ENCODE measurements at places on chromosomes 7 and 10.

DNA sequence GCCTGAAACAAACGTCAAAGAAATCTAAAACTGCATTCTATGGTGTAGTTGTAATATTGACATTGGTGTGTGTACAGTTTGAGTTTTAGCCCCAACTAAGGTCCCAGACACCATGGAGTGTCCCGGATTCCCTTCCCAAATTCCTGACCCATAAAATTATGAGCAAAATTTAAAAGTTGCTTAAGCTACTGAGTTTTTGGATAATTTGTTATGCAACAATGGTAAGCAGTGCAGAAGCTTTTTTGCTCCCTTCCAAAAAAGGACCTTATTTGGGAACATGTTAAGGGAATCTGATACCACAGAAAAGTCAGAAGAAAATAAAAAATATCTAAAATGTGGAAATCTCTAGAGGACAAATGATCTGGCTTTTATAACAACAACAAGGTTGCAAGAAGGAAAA is 63.3 kb upstream of the KMT2E start:
- DNase-seq, result no peak

DNA sequence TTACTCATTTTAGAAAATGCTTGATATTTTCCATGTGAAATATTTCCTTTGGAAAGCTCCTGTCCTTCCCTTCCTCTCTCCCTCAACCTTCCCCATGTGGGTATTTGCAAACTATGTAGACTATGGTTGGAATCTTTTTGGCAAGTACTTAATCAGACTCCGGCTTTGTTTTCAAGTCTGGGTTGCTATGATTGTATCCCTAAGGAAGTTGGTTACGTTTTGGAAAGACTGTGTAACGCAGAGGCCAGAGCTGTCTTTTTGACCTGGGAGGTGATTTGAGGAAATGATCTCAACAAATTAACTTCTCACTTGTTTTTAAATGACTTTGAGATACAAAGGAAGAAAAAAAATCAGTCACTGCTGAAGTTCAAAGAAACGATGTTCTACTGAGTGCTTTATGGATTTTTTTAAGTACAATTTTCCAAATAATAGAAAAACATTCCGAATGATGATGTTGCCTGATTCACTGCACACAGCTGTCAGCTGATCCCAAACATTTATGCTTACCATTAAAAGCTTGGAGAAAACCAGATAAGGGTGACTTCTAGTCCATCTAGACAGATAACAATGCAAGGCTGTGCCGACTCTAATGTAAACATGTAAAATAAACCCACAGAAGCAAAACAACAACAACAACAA is 145.5 kb upstream of the CELF2 start:
- DNase-seq, result peak; percentile 93

GRCh38 chr10:24465891-24466818 is 257.2 kb downstream of the KIAA1217 start:
- DNase-seq, result peak; percentile 96

GRCh38 chr10:70622981-70623844 is 20.7 kb upstream of the PRF1 start:
- peak; percentile 10 for DNase-seq

DNA sequence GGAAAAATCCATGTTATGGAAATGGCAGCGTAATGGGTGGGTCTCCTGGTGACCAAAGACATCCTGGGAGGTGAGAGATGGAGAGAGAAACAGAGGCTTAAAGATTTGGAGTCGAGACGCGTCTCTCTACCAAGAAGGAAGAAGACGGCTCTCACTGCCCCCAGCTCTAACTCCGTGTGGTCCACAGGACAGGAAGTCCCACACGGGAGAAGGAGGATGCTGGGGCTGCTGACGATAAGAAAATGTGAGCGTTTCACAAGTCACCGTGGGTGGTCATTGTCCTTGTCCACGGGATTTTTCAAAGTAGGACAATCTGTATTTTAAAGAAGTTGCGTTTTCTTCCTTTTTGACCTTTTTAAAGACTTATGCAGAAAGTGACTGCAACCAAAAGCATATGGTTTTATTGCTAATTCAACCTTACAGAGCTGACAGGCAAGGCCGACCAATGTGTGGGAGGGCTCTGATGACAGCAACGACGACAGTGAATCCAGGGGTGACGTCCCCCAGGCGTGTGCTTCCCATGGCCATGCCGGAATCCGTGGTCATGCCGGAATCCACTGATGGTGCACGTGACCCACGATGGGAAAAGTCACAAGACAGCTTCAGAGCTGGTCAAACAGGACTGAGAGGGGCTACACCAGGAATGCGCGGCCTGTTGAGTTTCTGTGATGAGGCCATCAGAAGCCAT is 341.2 kb downstream of the PTPRN2 start:
- DNase-seq, result no peak

GRCh38 chr10:105950410-105950809 is 1214.1 kb downstream of the SORCS1 start:
- DNase-seq, result peak; percentile 69

GRCh38 chr10:84588971-84589370 is 260.6 kb downstream of the CCSER2 start:
- no peak for DNase-seq

DNA sequence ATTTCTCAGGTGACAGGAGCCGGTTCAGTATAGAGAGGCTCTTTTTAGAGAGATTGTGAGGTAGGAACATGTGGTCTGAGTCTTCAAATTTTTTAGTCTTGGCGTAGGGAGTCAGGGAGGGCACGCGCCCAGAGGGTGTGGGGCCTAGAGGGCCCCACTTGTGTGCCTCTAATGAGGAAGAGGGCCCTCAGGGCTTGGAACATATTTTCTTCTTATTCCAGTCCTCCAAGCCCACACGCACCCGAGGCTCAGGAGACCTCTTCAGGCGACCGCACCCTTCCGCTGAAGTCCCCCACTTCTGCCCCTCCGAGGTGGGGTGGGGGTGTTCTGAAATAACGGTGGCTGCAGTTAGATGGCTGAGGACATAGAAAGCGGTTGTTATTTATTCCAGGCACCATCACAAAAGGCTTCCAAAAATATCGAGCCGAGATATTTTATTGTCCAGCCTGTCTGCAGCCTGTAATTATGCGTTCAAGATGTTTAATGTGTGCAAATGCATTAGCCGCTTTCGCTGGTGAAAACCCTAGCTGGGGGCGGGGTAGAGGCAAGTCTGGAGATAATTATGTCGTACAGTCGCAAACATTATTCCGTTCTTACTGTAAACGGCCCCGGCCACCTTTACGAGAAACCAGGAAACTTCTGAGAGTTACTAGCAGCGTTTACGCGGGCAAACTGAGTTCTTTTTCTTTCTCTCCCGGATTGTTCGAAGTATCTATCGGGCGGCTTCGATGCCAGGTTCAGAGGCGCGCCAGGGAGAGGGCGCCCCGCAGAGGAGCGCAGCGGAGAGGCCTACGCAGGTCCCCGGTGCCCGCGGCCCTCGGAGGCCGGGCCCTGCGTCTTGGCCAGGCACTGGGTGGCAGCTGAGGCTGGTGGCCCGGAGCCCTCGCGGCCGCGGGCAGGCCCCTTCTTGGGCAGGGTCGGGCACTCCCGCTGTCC is 12.9 kb upstream of the HOXA13 start:
- no peak for DNase-seq

DNA sequence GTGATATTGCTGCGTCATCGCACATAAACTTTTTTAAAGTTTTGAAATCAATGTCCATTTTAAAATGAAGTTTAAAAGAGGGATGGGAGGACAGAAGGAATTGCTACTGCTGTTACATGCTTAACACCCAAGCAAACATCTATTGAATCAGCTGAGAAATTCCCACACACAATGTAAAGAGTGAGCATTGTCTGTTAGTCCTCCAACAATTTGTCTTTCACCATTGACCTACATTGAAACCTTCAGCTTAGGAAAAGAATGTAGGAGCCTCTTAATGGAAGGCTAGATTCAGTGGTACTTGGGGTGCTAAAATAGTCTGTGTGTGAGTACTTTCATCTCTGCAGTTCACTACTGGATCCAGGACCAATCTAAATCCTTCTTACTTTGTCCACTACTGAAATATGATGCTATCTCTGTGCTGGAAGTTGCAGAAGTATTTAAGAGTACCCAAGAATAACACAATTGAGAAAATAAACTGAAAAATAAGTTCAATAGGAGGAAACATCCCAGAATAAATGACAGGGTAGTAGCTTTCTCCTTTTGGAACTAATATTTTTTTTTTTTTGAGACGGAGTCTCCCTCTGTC is 23.8 kb upstream of the FBXW4 start:
- DNase-seq, result no peak

DNA sequence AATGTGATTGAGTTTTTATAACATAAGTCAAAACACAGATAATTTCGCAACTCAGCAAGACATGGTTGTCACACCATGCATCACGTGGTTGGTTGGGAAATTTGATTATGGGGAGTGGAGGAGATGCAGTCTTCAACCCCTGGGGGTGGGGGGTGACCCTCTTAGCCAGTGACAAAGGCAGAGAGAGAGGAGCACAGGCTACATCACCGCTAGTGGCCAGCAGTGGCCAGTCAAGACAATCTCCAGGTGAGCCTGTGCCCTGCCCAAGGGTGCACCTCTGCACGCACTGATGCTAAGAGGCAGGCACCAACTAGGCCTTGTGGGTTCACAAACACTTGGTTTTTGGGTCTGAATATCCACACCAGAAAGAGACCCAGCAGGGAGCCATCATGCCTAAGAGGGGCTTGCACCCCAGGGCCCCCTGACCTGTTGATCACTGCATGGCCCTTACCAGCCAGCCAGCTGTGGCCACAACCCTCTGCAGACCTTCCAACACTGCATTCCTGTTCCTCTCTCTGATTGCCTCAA is 244.4 kb downstream of the FANK1 start:
- DNase-seq, result no peak

DNA sequence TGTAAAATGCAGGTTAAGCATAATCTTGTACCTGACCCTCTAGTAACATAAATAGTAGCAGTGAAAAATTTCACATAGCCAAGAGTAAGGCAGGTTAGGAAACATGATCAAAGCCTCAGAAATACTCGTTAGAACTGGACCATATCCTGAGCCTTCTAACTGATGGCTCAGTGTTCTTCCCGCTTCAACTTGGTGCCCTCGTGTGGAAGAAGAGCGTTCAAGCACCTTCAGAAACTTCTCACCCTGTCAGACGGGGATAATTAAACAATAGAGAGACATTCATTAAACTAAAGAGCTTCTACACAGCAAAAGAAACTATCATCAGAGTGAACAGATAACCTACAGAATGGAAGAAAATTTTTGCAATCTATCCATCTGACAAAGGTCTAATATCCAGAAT is 124.5 kb downstream of the MYOF start:
- peak; percentile 67 for DNase-seq

DNA sequence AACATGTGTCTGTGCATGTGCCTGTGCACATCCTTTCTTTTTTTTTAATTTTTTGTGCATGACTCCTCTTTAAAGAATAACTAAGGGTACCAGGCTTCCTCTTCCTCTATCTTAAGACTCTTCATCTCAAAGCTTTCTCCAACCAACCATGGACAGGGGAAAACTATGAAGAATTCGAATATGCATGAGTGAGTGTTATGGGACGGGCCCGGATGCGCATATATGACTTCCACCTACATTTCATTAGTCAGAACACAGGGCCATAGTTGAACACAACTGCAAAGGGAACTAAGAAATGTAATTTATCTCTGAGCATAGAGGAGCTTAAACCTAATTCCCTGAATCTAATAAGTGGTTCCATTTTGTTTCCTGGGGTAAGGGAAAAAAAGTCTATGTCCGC is 270.3 kb upstream of the SORCS1 start:
- DNase-seq, result no peak

DNA sequence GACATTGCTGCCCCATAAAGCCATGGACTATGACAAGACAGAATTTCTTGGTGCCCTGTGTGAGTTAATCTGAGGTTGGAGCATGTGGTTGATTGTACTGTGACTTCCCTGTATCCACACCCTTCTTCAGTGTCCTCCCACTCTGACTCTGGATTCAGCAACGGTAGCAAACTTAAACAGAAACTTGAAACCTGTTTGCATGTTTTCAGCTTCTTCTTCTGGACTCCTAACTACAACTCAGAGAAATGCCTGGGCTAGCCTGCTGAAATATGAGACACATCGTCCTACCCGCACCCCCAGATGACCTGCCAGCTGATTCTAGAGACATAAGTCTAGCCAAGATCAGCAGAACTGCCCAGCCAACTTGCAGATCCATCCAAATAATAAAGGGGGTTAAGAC is 78.4 kb downstream of the IPMK start:
- peak; percentile 38 for DNase-seq

DNA sequence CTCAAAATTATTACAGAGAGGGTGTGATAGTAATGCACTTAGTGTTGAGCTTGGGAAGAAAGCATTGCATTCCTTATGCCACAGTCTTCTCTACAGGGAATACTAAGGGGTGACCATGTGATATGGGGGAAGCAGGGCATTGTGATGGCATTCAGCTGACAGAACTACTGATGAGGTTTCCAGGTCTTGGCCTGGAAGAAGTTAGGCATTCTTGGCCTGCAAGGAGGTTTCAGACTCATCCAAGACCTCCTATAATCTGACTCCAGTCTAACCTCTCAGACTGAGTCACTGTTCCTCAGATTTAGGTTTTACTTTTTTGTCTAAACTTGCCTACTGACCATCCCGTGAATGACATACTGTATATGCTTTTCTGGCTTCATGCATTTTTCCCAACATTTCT is 7.9 kb downstream of the STMP1 start:
- DNase-seq, result peak; percentile 56

- DNase-seq, result no peak
These were observed 19.3 kb downstream of the ACBD7 start for GRCh38 chr10:15069230-15069629.

- no peak for DNase-seq
These were observed 319.2 kb downstream of the PARD3 start for GRCh38 chr10:34495938-34496337.

DNA sequence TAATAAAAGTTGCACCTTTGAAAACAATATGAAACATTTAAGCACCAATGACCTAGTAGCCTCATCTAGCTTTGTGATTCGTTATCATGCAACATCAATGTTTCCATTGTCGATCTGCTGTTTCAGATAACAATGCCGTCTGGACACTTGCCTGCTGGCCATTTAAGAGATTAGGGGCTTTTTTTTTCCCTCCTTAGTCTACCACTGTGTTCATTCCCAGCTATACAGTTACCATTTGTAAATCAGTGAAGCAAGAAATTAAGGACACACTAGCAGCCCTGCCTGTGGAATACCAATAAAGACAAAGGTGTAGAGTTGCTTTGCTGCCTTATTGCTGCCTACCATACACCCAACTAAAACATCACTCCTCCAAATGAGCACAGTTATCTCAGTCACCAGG is 37.6 kb upstream of the MYO3A start:
- DNase-seq, result no peak

GRCh38 chr7:30764030-30764975 is 6.9 kb upstream of the MINDY4 start:
- peak; percentile 87 for DNase-seq

GRCh38 chr10:33277135-33277536 is 57.3 kb downstream of the NRP1 start:
- DNase-seq, result peak; percentile 47

DNA sequence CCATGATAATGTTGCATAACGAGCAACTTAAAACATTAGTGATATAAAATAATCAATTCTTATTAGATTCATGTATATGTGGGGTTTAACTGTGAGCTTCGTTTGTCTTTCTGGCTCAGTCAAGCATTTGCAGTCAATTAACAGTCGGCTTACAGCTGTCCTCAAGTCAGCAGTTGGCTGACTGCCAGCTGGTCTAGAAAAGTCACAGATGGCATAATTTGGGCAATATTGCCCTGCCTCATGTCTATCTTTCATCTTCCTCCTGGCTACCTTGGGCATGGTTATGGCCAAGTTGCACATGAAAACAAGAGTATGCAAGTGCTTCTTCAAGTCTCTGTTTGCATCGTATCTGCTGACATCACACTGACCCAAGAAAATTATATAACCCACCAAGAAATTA is 186.1 kb upstream of the ZWINT start:
- peak; percentile 2 for DNase-seq

Measured in astrocyte of the hippocampus (primary cell).